Iris pigment epithelial cell (primary cell): ENCODE measurements at places on chromosomes 1 and 21.

DNA sequence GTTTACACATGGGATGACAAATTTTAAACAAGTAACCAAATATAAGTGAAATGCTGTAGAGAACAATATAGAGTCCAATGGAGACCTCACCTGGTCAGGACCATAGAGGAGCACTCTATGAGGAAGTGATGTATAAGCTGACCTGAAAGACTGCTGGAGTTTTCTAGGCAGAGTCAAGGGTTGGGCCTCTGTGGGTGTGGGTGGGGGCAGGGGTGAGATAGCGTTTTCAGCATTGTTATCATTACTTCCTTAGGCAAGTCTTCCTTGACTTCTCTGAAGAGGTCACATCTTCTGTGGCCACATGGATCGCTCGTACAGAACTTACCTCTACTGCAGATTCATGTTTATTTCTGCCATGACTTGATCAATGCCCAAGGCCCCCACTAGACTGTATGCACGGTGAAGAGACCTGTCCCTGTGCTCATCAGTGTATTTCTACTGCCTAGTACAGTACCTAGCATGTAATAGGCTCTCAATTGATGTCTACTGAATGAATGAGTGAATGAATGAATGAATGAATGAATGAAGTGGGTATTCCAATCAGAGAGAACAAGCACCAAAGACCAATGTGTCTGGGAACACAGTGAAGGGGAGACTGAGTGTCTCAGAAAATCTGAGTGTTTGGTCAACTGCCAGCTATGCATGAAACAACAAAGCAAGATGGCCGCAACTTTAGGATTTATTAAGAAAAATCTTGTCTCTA is 116.5 kb downstream of the RNF220 start:
- DNase-seq: no peak

- no peak for DNase-seq
Measured at GRCh38 chr1:193340331-193340730, 153.9 kb upstream of the B3GALT2 start.

DNA sequence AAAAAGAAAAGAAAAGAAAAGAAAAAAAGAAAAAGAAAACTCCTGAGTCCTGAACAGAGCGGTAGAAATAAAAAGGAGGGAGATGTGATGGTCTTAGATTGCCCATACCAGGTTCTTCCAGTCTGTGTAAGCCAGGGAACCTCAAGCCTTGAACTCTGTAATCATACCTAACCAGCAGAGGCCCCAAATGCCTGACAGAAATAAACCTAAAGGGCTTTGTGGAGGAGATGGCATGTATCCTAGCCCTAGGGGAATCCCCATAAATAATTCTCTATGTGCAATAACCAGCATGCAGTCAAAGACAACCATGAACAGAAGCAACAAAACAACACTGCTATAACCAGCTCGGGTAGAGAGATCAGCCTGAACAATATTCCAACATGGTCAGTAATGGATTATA is 40.4 kb downstream of the USP48 start:
- DNase-seq: peak; percentile 52

GRCh38 chr21:37366482-37367316 is at the start of gene DYRK1A:
Gene DYRK1A, plus strand, starts transcription at chr21:37366773. Its CDS starts 53,602 bp downstream, at chr21:37420375.
- peak; percentile 99 for DNase-seq

- DNase-seq: no peak
Measured at GRCh38 chr1:17420391-17420918, 19.0 kb downstream of the RCC2 start.

DNA sequence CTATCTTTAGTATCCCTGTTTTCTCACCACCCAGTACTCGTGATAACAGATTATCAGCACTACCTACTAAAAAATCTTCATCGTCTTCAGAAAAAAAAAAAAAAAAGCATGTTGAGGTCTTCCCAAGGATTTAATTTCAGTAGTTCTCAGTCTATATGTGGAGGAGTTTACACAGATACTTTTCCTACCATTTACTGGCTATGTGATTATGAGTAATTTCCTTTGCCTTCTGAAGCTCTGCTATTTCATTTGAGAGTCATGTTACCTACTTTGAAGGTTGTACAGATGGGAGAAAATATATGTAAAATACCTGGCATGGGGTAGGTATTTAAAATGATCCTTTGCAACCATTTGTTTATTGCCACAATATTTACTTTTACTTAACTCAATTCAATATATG is 399.7 kb downstream of the NEGR1 start:
- DNase-seq: no peak

GRCh38 chr1:214455971-214456867 is 95.2 kb downstream of the PTPN14 start:
- DNase-seq: no peak

DNA sequence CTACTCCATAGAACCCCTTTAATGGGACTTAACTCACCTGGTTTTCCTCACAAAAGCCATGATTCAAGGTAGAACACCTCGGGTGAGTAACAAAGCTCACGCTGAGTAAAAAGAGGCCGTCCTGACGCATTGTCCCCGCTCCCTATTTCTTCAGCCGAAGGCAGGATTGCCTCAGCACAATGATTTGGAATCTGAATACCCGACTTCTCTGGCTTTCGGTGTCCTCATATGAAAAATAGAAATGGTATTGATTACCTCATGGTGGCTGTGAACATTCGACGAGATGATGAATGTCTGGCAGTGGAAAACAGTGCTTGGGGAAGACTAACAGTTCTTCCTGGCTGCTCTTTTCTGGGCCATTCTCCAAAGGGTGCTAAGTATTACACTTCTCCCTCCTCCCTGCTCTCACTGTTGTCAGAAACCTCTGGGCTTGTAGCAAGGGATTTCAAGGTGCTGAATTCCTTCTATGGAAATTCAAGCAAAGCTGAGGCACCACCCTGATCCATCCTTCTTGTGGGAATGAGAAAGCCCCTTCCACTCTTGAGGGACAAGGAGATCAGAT is 148.3 kb downstream of the C1orf94 start:
- no peak for DNase-seq
